AG09309 (cell line): ENCODE measurements at places on chromosomes 4 and X.

- peak; percentile 88 for DNase-seq
Observed at GRCh38 chr4:176902710-176903323, 110.1 kb upstream of the VEGFC start.

- peak; percentile 92 for DNase-seq
Observed at GRCh38 chr4:85474818-85475630, at the start of gene ARHGAP24. ARHGAP24 (plus strand) TSS chr4:85475150.

GRCh38 chr4:10205223-10205622, 88.6 kb upstream of the WDR1 start:
- DNase-seq, result no peak

- DNase-seq, result no peak
Observed at GRCh38 chr4:43048570-43048969, 156.1 kb downstream of the GRXCR1 start.

DNA sequence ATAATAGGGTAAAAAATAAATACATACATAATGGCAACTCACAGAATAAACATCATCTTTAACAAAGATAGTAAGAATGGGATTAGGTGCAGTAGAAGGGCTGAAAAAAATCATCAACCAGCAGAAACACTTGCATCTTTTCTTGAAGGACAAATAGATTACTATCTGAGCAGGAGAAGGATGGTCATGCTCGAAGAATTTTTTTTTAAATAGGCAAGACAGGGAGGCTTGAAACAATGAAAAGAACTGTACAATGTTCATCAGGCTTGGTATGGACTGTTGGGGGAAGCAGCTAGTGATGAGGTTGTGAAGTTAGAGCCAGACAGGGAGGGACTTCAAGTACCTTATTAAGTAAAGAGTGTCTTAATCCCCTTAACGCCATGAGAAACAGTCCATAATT, 167.4 kb upstream of the LDB2 start:
- no peak for DNase-seq
